ENCODE measurements at places on chromosomes 12 and 14.

DNA sequence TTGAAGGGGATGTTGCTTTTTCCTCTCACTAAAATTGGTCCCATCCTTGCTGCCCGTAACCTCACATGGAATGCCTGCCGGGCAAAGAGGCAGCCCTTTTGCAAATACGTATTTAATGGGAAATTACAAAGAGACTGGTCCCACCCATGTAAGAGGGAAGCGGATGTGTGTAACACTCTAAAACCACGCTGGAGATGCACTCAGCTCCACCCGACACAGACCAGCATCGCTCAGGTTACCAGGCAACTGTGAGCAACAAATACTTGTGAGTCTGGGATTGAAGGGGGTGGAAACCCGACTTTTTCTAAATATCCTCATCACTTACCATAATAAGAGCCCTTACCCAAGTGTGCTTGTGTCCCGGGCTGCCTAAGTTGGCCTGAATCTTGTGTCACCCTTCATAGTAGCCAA is 47.7 kb downstream of the ELK3 start:
- no peak for DNase-seq

DNA sequence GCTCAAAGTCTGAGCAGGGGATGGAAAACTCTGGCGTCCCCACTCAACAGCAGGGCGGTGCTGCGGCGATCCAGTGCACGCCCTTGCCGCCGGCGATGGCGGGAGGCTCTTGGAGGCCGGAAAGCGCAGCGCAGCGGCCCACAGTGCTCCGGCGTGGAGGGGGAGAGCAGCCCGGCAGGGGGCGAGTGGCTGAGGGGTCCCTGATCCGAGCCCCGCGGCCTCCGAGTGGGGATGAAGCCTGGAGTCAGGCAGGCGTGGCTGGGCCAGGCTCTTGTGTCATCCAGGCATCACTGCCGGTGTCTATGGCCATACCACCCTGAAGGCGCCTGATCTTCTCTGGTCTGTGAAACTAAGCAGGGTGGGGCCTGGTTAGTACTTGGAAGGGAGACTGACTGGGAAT is 183.1 kb downstream of the ALG10 start:
- no peak for DNase-seq

DNA sequence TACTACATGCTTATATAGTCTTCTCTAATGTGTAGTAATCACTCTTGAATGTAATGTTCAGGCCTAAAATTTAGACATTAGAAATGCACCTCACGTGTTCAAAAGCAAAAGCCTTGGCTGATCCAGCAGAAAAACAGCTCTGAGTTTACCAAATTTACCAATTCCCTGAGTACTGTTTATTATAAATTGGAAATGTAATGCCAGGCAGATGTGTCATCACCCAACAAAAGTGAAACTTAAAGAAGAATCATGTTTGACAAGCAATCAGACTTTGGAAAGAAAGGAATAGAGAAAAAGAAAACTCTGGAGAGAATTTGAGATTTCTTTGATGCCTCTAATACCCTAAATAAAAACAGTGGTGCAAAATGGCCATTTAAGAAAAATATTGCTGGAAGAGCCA is 26.5 kb upstream of the STRAP start:
- no peak for DNase-seq

DNA sequence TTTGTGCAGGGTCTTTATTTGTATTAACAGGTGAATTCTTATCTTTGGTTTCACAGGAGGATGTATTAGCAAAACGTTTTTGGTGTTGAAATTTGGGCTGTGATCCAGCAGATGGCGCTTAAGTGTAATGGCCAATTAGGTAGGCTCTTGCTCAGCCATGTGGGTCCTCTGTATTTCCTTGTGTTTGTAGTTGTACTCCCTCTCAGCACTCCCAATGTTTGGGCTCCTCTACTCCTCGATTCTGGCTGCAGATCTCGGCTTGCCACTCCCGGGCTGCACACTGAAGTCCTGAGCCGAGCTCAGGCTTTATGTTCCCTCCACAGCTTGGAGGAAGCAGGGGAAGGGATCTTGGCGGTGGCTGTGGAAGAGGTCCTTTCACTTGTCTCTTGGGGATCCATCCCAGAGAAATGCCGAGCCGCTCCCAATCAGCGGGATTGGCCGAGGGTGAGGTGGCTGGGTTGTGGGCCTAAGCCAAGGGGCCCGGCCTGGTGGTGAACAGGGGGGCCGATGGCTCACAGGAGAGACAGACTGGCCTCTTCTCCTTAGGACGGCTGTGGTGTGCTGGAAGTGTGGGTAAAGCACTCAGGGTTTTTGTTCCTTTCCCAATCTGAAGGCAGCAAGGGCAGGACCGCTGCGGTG is 133.7 kb downstream of the AEBP2 start:
- peak; percentile 23 for DNase-seq

GRCh38 chr12:64123448-64123847 is 98.6 kb downstream of the KICS2 start:
- no peak for DNase-seq

- no peak for DNase-seq
These were observed 5.1 kb downstream of the COX14 start for GRCh38 chr12:50117057-50117622.

Data from urothelium cell line (cell line).